CD4-positive, alpha-beta memory T cell (primary cell): ENCODE measurements at places on chromosomes 7 and 10.

DNA sequence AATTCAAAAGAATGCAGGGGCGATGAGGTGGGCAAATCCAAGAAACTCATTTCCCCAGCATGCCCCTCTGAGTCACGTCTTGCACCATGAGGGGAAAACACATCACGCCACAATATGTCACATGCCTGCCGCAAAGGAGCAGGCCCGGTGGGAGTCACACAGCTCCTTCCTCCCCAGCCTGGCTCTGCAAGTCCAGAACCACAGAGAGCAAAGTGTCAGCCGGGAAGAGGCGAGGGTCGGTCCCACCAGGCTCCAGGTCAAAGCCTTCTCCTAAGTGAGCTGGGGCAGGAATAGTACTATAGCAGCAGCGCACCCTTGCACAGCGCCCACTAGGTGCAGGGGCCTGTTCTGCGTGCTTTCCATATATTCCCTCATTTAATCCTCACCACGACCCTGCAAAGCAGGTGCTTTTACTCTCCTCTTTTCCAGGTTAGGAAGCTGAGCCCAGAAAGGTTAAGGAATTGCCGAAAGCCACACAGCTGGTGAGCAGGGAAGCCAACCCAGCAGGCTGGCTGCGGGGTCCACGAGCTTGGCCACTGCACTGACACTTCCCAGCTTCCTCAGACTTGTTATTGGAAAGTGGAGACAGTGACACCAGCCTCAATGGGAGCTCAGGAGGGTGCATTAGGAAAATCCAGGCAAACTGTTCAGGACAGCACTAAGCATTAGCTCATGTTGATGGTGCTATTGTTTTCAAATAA lies 94.0 kb upstream of the ZMIZ1 start:
- peak; percentile 79 for DNase-seq

DNA sequence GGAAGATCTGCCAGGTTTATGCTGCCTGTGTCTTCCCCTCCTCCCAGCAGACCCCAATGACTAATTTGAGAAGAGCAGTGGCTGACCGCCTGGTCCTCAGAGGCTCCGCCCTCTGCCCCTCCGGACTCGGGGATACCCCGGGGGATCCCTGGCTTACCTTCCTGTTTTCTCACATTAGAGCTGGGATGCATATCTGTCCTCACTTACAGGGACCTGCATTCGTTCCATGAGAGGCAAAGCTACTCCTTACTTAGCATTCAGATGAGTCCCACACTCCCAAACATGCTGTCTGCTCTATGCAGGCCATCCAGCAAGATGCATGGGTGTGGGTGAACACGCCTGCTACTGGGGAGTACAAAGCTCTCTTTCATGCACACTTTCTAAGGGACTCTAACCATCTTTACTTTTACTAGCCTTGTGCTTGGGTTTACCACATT lies 24.0 kb downstream of the VOPP1 start:
- DNase-seq, result no peak

GRCh38 chr7:28448708-28449107 lies 36.4 kb downstream of the CREB5 start:
- no peak for DNase-seq

- DNase-seq, result no peak
These were observed 19.2 kb downstream of the PSAP start for GRCh38 chr10:71831646-71832552.

DNA sequence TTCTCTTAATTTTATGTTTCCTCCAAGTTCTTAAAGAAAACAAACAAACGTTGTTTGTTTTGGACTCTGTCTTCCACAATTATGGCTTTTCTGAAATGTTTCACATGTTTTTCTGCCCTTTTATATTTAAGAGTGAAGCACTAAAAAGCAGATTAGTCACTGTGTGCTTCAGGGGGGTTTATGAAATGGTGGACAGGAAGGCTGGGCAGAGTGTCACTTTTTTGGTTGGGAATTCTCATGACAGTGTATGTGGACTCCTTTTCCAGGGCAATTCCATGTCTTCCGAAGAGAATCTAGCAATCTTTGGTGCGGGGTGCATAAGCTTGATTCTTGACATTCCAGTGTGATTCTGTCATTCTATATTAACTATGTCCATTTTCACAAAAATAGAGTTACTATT lies 669.4 kb downstream of the PARD3 start:
- DNase-seq, result no peak

- DNase-seq, result no peak
These were observed 21.6 kb downstream of the HIP1 start for GRCh38 chr7:75716992-75717626.

DNA sequence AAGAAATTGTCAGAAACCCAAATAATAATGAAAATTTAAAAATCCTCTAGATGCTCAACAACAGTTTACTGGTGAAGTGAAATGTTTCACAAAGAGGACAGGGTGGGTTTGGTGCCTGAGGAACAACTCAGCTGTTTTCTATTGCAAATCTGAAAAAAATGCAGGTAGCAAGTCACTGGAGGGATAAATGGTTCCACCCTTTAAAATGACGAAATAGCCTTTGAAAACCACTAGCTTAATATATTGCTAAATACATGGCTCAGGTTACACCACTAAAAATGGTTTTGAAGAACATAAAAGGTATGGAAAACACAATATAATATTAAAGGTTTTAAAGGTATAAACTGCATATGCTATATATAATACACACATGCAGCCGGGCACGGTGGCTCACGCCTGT lies 69.5 kb downstream of the LMBR1 start:
- DNase-seq, result no peak

DNA sequence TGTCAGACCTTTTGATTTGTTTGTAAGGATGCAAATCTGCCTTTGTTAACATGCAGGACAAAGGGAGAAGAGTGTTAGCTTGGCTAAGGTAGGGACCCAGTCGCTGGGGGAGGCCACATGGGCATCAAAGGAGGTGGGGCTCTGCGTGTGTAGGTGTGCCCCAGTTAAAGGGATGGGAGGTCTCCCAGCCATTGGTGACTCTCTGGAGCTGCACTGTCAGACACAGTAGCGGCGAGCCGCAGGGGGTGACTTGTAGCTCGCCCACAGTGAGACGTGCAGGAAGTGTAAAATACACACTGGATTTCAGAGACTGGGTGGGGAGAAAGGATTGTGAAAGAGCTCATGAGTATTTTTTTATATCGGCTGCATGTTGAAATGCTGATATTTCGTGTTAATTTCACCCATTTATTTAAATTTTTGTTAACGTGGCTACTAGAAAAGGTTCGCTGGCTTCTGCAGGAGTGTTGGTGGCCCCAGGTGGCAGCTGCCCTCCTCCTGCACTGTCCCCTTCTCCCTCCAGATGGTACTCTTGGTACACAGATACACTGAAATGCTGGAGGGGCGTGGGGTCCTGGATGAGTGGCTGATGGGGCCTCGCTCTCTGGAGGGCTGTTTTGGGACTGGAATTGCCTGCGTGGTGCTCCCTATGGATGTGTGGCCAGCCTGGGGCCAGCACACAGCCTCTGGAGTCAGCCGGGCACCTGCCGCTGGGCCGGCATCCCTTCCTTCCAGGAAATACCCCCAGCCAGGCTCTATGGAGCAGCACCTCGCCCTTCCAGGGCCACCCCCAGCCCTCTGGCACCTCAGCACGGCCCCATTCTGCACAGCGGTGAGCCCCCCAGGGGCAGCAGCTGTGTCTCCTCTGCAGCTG lies 59.2 kb downstream of the LHPP start:
- no peak for DNase-seq
